ENCODE measurements at places on chromosomes 4 and X.

- no peak for DNase-seq
These were observed 59.3 kb downstream of the ELOVL6 start for GRCh38 chr4:110139111-110139510.

- no peak for DNase-seq
These were observed 334.0 kb upstream of the NDST3 start for GRCh38 chr4:117700111-117700892.

- no peak for DNase-seq
These were observed 37.2 kb upstream of the FAM9B start for GRCh38 chrX:9071031-9071650.

GRCh38 chr4:41009411-41009810, 204.9 kb downstream of the APBB2 start:
- no peak for DNase-seq

DNA sequence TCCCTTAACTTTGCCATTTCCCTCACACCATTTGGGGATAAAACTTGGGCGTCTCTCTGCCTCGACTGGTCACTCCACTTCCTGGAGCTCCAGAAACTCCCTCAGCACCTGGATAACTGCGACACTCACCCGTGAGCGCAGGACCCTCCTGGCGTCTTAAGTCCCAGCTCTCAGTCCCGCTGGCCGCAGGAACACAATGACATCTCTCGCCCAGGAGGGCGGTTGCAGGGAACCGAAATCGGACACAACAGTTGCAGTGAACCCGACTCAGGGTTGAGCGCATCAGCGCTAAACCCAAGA, 370.9 kb upstream of the SMIM31 start:
- DNase-seq, result no peak

DNA sequence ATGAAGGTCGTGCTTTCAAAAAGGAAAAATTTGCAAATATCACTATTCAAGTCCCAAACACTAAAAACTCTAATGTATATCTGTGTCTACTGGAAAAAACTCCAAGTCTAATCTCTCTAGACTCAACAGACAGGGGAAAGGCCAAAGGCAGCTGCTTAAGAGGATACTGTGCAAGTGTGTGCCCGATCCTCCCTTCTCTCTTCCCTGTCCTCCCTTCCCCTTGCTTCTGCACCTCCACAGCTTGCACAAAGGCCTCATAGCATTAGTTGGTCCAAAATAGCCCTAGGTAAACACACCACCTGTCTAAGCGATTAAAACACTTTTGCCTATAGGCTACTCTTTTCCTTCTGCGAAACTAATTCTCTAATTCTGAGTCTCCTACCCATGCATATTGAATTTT, 10.6 kb downstream of the C4orf54 start:
- DNase-seq, result no peak

DNA sequence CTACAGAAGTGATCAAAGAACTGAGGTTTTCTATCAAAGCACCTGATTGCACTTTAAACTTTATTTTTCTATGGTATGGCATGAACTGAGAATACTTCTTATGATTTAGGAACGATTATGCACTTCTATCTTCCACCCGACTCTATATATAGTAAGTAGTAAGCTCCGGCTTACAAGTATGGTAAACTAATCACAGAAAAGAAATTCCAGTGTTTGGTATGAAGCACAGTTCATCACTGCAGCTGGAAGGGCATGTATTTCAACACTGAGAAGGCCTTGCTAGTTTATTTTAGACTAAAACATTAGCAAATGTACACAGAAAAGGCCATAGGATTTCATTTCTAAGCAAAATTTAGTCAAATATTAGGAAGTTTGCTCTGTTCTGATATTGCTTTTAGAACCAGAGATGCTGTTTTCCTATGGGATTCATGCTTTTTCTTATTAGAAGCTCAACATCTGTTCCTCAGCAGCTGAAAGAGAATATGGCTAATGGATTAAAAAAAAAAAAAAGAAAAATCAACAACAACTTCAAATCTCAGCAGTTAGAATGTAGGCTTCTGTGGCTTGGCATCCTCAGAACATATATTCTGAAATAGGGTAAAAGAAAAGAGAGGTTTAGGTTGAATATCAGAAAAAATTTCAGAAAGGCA, 273.5 kb downstream of the C4orf33 start:
- DNase-seq, result no peak

- peak; percentile 4 for DNase-seq
These were observed 13.5 kb downstream of the NSUN7 start for GRCh38 chr4:40763228-40763716.

GRCh38 chr4:102153391-102153790, 191.9 kb downstream of the SLC39A8 start:
- no peak for DNase-seq

DNA sequence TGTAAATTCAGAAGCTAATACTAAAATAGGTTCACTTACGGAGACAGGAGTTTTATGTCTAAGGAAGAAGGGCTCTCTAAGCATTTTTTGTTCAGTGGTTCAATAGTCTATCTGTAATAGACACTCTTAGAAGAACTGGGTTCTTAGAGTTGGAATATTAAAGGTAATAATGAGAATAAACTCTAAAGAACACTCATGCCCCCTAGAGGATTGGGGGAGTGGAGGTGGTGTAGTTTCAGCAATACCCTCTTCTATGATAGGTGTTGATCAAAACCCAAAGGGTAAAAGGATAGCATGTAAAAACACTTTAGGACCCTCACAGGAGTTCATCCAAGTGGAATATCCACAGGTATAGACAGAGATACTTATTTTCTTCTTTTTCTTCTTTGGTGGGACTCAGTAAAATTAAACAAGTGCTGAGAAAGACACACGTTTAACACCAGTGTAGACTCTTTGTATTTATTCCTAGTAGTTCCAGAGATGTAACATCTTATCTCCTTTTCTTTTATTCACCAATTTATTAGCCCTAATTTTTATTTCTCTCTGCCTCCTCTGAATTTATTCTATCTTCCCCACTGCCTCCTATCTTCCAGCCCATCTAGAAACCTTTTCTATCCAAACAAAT, 25.7 kb upstream of the MND1 start:
- DNase-seq, result no peak

- DNase-seq, result peak; percentile 73
These were observed at the start of gene DNASE1L1 for GRCh38 chrX:154409222-154409871. DNASE1L1 (minus strand) TSS chrX:154409254; CDS start chrX:154405568, 3,686 bp downstream.

DNA sequence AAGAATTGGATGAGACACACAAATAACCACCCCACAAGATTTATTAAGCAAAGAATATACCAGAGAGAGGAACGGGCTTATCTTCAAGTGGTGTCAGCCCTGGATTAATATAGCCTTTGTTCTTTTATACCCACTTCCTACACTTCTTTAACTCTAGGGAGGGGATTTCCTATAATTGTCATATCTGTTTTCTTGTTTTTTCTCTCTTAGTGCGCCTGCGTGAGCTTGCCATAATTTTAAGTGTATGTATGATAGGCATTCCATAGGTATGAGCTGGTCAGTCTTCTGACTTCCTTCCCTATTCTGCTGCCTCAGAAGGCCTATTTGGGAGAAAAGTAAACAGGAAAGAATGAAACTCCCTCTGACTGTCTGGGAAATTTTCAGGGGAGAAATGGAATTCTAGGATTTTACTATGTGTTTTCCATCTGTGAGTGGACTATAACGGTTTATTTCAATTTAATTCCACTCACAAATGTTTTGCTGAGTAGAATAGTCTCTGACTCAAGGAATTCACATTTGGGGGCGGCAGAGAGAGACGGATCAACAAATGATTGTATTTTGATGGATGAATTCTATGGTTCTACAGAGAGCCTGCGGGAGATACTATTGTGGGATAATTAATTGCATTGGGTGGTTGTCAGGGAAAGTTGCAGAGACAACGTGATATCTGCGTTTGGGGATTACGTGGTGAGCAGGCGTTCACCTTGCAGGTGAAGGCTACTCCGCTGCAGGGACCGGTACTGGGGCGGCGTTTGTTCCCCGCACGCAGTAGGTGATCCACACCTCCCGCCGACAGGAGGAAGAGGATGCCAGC, 626 bp upstream of the CEP135 start:
- DNase-seq, result peak; percentile 66

- no peak for DNase-seq
These were observed 78.1 kb downstream of the NDST3 start for GRCh38 chr4:118112117-118113046.

DNA sequence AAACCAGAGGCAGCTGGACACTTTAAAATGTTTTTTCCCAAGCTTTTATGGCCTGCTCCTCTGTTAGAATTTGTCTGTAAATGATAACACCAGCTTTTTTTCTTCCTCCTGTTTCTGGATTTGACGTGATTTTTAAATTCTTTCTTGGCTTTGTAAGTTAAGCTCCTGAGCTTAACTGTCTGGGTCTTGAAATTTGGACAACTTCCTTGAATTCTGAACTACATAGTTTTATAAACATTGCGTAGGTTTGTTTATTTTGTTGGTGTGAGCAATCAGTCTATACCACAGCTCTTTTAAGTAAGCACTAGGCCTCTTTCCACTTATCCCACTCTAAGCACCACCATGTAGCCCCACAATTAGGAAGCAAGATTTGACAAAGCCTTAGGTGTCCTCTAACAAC, 144.4 kb upstream of the GUCY1A1 start:
- no peak for DNase-seq

DNA sequence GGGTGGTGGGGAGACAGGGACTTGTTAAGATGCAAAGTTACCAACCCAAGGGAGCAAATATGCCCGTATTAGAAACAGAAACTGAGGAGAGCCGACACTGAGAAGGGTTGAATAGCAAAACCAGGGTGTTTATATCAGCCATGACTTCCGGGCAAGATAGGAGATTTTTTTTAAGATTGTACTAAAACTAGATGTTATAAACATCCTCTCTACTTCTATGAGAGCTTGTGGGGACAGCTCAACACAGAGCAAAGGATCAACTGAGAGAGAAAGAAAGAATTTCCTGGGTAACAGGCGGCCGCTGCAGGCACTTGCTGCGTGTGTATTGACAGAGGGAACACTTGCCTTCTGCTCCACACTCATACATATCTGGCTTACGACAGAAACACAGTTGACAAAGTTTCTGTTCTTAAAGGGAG, 49.1 kb upstream of the FBXW7 start:
- no peak for DNase-seq

GRCh38 chr4:34922325-34922724, 1322.0 kb downstream of the ARAP2 start:
- no peak for DNase-seq

GRCh38 chr4:108287834-108288413, 119.2 kb upstream of the LEF1 start:
- no peak for DNase-seq

DNA sequence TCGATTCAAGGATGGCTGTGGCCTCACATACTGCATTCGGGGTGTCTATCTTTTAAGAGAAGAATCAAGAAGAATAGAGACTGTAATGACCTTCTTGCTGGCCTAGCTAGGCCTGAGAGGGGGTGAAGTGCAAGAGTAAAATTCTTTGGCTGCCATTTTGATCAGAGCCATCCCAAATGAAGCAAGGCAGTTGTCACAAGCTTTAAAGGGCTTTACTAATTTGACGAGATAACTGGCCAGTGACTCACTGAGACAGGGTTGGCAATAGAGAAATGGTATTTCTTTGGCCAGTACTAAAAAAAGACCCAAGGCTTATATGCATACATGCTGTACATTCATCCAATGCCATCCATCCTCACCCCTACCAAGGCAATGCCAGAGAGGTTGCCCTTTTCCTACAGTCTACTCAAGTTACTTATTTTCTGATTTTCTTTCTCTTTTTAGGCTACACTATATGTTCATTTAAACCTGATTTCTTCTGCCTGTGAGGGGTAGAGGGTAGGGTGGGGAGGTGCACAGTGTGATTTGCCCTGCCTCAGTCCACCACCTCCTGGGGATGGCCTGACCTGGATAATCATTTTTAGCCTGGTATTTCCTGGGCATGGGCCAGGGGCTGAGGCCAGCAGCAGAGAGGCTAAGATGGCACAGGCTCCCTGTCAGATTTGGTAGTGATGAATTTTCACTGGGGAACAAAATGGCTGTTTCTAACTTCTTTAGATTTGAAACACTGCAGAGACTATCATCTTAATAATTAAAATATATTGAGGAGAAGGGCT, 32.2 kb downstream of the ATG4A start:
- no peak for DNase-seq

GRCh38 chr4:74536557-74536956, 91.6 kb downstream of the AREG start:
- DNase-seq, result no peak

DNA sequence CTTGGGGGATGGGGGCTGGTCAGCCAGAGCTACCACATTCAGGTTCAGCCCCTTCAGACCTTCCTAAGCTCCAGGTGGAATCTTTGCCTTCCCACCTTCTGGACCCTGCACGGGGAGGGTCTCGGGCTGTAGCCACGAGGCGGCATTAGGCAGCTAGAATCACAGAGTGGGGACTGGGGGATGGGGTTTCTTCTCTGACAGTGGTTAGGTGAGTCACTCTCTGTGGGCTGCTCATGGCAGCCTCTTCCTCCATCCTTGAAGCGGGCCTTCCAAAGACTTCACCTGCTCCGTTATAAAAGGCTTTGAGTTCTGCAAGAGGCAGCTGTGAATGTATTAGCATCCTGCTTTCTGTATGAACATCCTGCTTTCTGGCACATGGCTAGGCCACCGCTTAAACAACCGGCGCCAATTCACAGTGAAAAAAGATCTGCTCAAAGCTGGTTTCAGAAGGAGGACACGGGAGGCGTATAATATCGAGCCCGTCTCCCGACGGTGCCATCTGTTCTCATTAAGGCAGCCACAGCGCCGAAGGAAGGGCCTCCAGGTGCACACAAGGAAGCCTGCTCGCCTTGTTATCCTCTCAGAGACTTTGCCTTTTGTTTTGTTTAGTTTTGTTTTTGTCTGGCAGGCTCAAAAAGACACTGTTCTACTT, 74.3 kb upstream of the IGFBP7 start:
- no peak for DNase-seq

GRCh38 chrX:49932791-49933190, 10.4 kb downstream of the CLCN5 start:
- DNase-seq, result no peak

DNA sequence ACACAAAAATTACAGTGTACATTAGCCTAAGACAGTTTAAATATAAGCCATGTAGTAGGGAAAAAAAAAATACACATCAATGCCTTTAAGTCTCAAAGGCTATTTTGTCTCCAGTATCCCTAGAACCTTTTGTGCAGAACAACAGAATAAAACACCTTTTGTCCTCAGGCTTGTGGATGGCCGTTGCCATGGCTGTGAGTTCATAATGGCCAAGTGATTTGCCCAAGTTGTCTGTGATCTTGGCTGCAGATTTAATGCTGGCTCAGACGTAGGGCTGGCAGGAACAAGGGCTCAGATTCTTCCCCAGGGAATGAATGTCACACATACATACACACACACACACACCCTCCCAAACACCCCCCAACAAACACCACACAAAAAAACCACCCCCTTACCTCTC, 25.3 kb downstream of the GPM6B start:
- DNase-seq, result no peak

DNA sequence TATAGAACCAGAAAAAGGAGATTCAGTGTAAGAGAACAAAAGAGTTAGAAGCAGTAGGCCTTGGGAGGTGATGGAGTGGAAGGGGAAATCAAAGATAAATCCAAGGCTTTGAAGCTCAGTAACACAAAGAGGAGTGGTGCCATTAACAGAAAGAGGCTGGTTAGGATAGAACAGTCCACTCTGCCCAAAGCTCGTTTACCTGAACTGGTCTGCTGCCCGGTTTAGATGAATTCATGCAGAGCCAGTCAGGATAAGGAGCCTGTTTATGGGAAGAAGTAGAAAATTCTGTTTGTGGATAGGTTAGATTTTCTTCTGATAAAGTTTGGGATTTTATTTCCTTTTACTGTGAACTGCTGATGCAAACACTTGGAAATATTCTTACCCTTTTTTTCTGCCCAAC, 80.6 kb downstream of the HMGB2 start:
- DNase-seq, result no peak

GRCh38 chr4:115515772-115516171, 402.4 kb upstream of the NDST4 start:
- DNase-seq, result peak; percentile 6
